Femur (tissue), 1 donor: ENCODE measurements at places on chromosomes 6 and 20.

DNA sequence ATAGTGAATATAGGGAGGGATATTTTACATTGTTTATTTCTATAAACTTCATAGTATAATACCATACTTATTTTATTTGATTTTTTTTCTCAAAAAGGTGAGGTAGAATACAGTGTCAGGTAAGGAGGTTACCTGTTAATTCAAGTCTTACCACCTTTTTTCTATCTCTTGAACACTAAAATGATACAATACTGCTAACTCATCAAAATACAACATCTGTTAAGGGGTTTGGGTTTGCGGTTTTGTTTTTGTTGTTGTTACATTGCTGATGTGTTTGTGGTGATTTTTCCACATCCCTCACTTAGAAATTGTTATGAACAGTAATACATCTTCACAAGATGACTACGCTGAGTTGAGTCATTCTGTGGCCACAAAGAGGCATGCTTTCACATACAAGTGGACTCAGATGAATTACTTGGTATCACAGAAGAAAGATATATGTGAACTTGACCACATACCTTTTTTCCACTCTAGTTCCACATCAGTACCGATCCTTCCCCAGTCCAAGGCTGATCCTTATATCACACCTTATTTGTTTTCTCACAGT is 139.4 kb upstream of the ID4 start:
- DNase-seq, result no peak

GRCh38 chr6:111585974-111586315 is 19.7 kb downstream of the TRAF3IP2 start:
- DNase-seq, result no peak

GRCh38 chr6:91442342-91442741 is 855.5 kb upstream of the MAP3K7 start:
- DNase-seq, result no peak

DNA sequence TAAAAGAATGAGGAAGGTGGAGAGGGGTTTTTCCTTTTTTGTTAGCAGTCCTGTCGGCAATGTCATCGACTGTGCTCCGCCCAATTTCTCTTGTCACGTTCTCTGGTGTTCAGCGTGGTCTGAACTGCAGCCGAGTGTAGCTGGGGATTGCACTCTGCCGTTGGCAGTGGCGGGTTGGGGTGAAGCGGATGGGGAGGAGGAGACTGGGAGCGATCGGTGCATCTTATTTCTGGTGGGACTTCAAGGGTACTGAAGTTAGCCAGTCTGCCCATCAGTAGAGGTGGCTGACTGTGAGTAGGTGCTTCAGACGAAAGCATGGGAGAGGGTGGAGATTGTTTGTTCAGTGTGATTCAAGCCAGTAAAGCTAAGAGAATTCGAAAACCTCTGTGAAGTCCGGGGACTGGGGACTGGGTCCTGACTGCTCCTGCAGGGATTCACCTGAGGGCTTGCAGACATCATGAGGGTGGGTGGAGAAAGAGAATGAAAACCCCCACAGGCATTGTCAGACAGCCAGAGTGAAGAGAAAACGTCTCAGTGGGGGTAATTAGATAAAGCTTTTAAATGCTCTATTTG is 5.1 kb downstream of the RREB1 start:
- no peak for DNase-seq

GRCh38 chr20:3798373-3798768 is 2.3 kb downstream of the CDC25B start:
- no peak for DNase-seq

GRCh38 chr6:119129148-119129967 is 50.9 kb upstream of the FAM184A start:
- no peak for DNase-seq
